Left renal pelvis (tissue), 4 donors: ENCODE measurements at places on chromosomes 2 and 18.

DNA sequence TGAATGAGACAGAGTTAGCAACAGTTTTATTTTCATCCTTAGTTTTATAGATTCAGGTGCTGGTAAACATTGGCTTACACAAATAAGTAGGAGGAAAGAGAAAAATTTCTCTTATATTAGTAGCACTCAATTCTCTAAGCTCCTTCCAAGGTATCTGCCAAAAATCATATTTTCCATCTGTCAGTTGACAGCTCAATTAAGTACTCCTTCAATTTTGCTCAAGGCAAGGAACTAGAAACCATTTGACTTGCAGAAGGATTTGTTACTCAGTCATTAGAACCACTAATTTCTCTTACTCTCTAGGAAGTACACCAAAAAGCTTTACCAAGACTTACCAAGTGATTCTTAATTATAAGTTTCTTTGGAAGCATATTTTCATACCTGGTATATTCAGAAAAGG, 101.4 kb upstream of the ATP8B1 start:
- DNase-seq = no peak

DNA sequence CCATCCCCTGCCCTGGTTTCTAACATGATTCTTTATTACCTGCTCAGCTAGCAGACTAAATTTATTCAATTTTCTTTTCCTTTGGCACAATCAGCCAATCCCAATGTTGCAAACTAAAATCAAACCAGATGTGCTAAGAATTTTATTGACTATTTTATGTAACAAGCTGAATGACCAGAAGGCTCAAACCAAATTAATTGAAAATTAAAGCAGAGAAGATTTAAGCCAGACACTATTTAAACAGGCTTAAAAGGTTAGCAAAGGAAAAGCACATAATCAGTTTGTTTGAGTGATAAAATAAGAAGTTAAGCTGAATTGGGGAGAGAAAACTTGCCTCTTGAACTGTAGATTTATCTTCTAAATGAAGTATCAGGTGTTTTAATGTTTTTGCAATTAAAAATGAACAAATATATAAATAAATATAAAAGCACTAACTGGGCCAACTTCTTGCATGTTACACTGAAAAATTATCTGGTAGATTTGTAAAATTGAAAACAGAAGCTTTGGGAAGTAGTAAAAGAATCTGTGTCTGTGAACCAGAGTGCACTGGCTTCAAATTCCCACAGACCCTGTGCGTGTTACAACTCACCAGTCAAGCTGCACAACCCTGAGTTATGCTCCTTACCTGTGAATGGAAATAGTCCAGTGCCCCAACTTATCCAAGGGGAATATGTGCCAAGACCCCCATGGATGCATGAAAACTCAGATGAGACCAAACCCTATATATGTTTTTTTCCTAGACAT, 283.4 kb downstream of the CNTNAP5 start:
- DNase-seq = no peak

DNA sequence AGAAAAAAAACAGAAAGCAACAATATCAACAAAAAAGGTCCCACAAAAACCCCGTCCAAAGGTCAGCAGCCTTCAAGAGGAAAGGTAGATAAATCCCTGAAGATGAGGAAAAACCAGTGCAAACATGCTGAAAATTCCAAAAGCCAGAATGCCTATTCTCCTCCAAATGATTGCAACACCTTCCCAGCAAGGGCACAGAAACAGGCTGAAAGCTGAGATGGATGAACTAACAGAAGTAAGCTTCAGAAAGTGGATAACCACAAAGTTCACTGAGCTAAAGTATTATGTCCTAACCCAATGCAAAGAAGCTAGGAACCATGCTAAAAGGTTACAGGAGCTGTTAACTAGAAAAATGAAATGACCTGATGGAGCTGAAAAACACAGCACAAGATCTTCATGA, 226.4 kb upstream of the DSEL start:
- no peak for DNase-seq

DNA sequence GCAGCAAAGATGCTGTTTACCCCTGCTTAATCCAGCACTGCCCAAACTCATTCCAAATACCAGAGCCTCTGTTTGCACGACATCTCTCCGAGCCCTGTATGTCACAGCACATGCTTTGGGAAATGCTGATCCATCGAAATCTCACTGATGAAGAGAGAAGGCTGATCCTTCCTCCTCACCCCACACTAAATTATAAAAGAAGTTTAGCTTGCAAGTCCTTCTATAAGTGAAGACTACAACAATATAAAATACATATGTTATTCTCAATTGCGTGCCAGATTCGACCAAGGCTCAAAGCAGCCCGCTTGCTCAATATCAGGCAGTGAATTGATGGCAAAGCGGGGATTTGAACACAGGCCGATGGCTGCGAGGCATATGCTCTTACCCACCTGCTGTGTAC, 30.7 kb upstream of the SLC35F6 start:
- DNase-seq = no peak
